Panc1 (cell line): ENCODE measurements at places on chromosomes 5 and 9. TPM values are rescaled to one million over a fixed set of nuclear protein-coding genes. Genes with fewer than 3 reads are reported as not detected.

GRCh38 chr5:76537073-76537543 lies 86.1 kb downstream of the F2RL2 start:
- no peak for DNase-seq

DNA sequence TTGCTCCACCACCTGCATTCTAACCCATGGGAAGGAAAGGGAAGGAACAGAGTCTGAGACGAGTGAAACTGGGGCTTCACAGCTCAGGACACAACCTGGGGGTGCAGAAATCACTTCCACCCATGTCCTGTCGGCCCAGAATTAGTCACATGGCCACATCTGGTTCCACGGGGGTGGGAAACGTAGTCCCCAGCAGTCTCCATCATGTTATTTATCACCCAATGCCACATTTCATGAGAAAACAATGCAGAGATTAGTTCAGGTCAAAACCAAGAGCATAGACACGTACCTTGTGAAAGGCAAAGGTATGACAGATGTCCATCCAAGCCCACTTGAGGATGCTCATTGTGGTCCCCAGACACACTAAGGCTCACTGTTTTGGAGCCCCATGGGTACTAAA lies 125.1 kb downstream of the MED10 start:
- no peak for DNase-seq

The PCDHGB1 gene
- total RNA-seq = 2.0 TPM

The PLEKHG4B gene
- 8.9 TPM for total RNA-seq

- no peak for DNase-seq
These were observed 30.8 kb downstream of the CD180 start for GRCh38 chr5:67165526-67166459.

The SPATA31D4 gene
- not detected for total RNA-seq
